ENCODE measurements at places on chromosomes 1 and 21.

GRCh38 chr1:24415910-24416665 lies 486 bp downstream of the NIPAL3 start:
- H3K4me1 ChIP-seq = peaks cover 37% of the 10 kb centered on the region
- peak overlapping the region; percentile 76 for H3K27ac ChIP-seq
- H3K4me3 ChIP-seq = peak overlapping the region; percentile 88
- peaks cover 20% of the 10 kb centered on the region for H3K36me3 ChIP-seq

DNA sequence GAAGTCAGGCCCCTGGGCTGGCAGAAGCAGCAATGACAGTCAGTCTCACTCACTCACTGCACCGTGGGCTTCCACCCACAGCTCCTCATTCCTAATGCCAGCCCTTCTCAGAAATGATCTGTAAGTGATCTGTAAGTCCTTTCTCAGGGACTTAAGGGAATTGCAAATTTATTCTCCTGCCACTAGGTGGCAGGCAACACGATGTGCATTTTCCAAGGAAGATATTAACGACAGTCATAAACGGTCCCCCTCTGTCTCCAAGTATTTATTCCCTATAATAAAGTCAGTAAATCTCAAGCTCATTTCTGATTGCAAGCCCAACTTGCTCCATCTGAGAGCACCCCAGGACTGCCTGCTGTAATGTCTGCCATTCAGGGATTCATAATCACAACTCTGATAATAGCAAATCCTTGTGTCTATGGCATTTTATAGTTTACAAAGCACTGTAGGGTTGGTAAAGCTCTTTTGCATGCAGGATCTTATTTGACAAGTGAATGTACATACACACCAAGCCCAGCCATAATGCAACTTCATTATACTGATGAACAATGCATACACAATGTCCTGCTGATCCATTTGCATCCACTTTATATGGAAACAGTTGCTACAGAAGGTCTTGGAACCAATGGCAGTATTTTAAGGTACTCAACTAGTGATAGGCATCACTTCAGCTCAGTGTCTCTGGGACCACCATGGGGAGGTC lies 380.5 kb upstream of the CAMK1G start:
- H3K4me3 ChIP-seq = no peak overlapping the region
- H3K36me3 ChIP-seq = no peaks in the 10 kb centered on the region
- DNase-seq = no peak
- H3K27me3 ChIP-seq = peaks cover 22% of the 10 kb centered on the region
- no peak overlapping the region for H3K27ac ChIP-seq

DNA sequence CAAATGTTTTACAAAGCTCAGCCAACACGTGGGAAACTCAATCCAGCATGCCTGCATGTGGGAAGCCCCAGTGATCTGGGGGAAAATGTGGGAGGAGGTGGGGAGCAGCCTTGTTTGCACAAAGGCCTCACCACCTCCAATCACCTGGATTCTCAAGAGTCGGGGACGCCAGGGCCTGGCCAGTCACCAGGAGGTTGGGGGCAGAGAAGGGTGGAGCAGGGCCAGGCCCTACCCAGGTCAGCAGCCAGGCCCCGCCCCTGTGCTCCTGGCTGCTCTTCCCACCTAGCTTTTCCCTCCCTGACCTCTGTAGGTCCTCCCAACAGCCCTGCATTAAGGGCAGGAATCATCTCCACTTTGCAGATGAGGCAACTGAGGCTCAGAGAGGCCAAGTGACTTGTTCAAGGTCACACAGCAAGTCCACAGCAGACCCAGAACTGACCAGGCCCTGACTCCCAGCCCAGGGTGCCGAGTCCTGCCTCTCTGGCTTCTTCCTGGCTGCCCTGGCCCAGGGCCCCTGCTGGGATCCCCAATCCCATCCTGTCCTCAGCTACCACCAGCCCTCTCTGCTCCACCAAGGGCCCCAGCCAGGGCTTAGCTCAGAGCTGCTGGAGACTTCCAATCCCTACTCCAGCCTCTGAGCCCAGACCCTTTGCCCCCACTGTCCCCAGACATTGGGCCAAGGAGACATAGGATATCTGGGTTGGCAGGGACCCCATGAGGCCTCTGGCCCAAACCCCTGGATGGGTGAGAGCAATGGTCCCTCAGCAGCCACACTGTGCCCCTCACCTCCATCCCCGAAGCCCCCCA lies 508.6 kb downstream of the PTPRU start:
- no peak overlapping the region for H3K27ac ChIP-seq
- DNase-seq = no peak
- H3K4me1 ChIP-seq = no peaks in the 10 kb centered on the region
- no peaks in the 10 kb centered on the region for H3K36me3 ChIP-seq

- no peak for DNase-seq
- peaks cover 37% of the 10 kb centered on the region for H3K4me1 ChIP-seq
- H3K36me3 ChIP-seq = peaks cover 8% of the 10 kb centered on the region
These were observed 12.5 kb downstream of the FOXJ3 start for GRCh38 chr1:42322577-42322976.

- H3K4me3 ChIP-seq = no peak overlapping the region
- H3K4me1 ChIP-seq = peaks cover 14% of the 10 kb centered on the region
- H3K27ac ChIP-seq = no peak overlapping the region
- H3K27me3 ChIP-seq = peaks cover 3% of the 10 kb centered on the region
- no peaks in the 10 kb centered on the region for H3K36me3 ChIP-seq
- DNase-seq = peak; percentile 83
These were observed 3.2 kb downstream of the GPR3 start for GRCh38 chr1:27395441-27396195.

DNA sequence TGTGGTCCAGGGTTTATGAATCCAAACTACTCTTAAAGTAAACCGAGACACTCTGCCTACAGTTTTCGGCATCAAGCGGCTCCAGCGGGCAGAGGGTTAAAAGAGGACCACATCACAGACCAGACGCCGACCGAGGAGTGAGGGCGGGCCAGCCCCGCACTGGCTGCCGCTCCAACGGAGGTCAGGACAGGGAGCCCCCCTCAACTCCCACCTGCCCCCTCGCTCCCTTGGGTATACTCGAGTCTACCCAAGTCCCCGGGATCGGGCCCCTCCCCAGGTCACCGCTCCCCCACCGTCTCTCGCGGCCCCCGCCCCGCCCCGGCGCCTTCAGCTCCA lies 312 bp downstream of the ARNT start:
- H3K36me3 ChIP-seq = peaks cover 19% of the 10 kb centered on the region
- H3K27ac ChIP-seq = peak overlapping the region; percentile 97
- H3K4me3 ChIP-seq = peak overlapping the region; percentile 96
- H3K27me3 ChIP-seq = no peaks in the 10 kb centered on the region
- DNase-seq = no peak

DNA sequence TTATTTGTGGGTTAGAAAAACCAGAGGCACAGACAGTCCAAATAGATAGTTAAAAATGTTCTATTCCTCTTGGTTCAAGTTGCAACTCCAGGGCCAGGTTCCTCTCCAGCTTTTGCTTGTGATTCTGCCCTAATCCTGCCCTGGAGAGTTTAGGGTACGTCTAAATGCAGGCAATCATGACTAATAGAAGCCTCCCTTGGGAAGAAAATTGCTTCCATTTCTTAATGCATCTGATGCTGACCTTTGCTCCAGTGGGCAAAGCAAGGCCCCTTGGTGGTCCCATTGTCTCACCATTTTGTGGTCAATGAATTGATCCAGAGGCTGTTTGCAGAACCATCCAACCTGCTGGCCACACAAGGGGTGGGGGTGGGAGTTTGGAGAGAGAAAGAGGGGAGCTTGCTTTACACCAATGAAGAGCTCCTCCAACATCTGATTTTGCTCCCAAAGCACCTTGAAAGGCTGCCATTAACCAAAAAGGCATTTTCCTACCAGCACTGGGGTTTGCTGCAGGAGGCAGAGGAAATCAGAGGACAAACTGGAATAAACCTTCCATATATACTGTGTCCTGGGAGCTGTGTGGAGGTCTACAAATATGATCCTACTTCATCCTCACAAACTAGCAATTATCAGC lies 31.3 kb downstream of the C8B start:
- no peak overlapping the region for H3K27ac ChIP-seq
- no peak for DNase-seq
- no peaks in the 10 kb centered on the region for H3K36me3 ChIP-seq
- no peaks in the 10 kb centered on the region for H3K4me1 ChIP-seq
- H3K27me3 ChIP-seq = no peaks in the 10 kb centered on the region

DNA sequence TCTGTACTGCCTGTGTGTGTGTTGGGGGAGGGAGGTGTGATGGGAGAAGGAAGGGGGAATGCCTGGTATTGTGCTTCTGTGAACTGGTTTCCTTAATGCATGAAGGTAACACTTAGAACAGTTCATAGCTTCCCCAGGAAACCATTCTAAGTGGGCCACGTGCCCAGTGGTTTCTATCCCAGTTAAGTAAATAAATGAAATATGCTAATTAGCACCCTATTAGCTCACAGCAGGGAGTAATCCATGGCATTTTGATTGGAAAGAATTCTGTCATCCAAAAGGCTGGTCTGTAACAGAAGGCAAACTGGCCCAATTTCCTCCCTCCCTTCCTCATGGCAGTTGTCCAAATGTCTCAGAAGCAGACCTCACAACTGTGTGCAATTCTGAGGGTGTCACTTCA lies 199.3 kb downstream of the TTLL7 start:
- H3K27me3 ChIP-seq = no peaks in the 10 kb centered on the region
- H3K27ac ChIP-seq = no peak overlapping the region
- H3K4me1 ChIP-seq = no peaks in the 10 kb centered on the region
- no peak overlapping the region for H3K4me3 ChIP-seq
- H3K36me3 ChIP-seq = no peaks in the 10 kb centered on the region
- DNase-seq = no peak

GRCh38 chr1:183869664-183870063 lies 64.7 kb downstream of the RGL1 start:
- H3K36me3 ChIP-seq = peaks cover 7% of the 10 kb centered on the region
- DNase-seq = no peak
- no peak overlapping the region for H3K4me3 ChIP-seq
- no peak overlapping the region for H3K27ac ChIP-seq
- H3K4me1 ChIP-seq = peaks cover 9% of the 10 kb centered on the region

All from activated naive CD8-positive, alpha-beta T cell treated with anti-CD3 and anti-CD28 coated beads, Interleukin-2, amount 10 ng/mL, durations not matched to agents 7 days and 5 days (primary cell).